Activated CD8-positive, alpha-beta memory T cell treated with anti-CD3 and anti-CD28 coated beads for 1 hour (primary cell): ENCODE measurements at places on chromosomes 3 and 15.

DNA sequence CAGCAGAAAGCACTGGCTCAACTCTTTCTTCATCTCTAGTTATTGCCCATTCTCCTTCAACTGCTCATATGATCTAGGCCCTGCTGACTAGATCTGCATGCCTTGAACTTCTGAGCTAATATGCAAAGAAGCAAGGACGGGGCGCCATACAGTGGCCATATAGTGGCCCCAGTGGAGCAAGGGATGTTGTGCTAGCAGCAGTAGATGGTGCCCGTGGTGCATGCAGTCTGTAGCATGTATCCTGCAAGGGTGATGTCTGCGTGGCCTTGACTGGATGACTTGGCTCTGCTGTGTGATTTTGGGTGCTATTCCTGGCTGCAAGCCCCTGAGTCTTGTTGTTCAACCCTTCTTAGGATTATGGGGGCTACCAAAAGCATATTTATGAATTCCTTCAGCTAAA is 12.2 kb upstream of the NMD3 start:
- DNase-seq, result no peak

DNA sequence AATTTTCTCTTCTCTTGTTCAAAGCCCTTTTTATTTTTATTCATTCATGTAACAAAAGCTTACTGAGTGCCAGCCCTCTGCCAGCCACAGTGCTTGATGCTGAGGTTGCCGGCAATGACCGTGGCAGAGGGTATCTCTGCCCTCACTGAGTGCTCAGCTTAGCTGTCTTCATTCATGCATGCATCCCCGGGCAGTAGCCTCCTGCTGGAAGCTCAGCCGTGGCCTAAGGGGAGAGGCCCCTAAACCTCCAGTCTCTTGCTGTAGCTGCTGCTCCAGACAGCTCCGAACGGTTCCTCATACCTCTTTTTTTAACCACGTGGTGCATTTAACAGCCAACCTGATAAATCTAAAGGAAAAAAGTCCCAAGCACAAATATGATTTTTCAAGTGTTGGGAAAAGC is 34.6 kb upstream of the CCDC66 start:
- DNase-seq, result no peak

GRCh38 chr3:52323526-52324295 is 7.6 kb downstream of the DNAH1 start:
- DNase-seq, result no peak

DNA sequence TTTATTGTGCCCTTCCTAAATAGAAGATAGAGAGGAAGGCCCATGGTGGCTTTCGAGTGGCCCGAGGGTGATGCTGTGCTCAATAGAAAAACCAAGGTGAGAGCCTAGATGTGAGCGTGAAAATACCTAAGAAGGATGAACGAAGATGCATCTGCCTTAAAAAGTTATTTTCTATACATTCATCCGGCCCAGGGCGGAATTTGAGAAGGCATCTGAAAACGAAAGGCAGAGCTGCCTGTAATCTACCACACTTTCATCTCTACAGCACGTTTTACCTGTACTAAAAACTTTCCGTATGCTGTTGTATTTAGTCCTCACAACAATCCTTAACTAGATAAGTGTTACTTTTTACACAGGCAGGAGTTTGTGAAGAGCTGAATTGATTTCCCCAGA is 1.4 kb downstream of the DUT start:
- no peak for DNase-seq

- DNase-seq, result no peak
Measured at GRCh38 chr3:51887620-51888019, 12.2 kb upstream of the IQCF5 start.

DNA sequence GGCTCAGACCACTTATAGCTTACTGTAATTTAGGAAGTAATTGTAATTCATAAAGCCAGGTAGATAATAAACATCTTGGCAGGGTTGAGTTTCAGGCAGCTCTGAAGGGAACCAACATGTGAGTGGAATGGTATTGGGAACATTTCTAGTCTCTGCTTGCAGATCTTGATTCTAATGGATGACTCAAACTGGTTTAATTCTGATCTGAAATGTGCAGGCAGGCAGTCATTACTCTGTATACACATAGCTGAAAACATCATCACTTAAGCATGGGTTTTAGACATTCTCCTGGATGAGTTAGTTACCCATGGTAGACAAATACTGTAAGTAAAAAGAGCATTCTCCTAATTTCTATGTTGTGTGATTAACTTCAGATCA is 317.0 kb upstream of the TPRG1 start:
- DNase-seq, result no peak

GRCh38 chr15:59298225-59298853 is 74.3 kb downstream of the MYO1E start:
- no peak for DNase-seq

DNA sequence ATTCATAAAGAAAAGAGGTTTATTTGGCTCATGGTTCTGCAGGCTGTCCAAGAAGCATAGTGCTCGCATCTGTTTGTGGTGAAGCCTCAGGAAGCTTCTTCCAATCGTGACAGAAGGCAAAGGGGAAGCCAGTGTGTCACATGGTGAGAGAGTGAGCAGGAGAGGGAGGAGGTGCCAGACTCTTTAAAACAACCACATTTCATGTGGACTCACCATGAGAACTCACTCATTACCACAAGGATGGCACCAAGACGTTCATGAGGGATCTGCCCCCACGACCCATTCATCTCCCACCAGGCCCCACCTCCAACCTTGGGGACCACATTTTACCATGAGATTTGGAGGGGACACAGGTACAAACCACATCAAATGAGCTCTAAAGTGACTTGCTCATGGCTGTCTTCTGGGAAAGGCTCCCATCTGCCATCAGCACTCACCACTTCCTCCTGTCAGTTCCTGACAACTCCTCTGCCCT is 327.3 kb upstream of the TLE3 start:
- DNase-seq, result no peak

- DNase-seq, result no peak
Measured at GRCh38 chr15:60215225-60215963, 182.4 kb downstream of the ANXA2 start.

GRCh38 chr3:107798381-107798780 is 275.6 kb downstream of the BBX start:
- DNase-seq, result no peak

- DNase-seq, result no peak
Measured at GRCh38 chr15:92845126-92845508, 55.0 kb upstream of the CHD2 start.

- DNase-seq, result no peak
Measured at GRCh38 chr3:67118635-67119034, 120.5 kb downstream of the KBTBD8 start.

DNA sequence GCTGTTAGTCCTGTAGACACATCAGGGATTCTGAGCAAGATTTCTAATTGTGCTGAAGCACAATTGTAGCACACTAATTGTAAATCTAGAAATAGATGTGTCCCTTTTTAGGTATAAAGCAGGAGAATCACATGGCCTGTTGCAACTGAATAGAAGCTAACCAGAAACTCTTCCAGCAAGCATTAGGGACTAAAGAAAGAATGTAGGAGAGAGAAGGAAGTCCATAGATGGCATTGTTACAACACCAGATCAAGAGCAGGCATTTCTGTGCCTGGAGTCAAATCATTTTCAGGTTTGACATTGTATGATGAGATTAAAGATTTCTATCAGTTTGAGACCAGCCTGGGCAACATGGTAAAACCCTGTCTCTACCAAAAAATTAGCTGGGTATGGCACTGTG is 27.4 kb downstream of the CALML4 start:
- DNase-seq, result no peak

GRCh38 chr3:145429546-145429945 is 731.4 kb downstream of the PLOD2 start:
- no peak for DNase-seq

- DNase-seq, result no peak
Measured at GRCh38 chr3:154338570-154338969, 14.3 kb upstream of the DHX36 start.

GRCh38 chr3:32886296-32886695 is 65.1 kb upstream of the CCR4 start:
- no peak for DNase-seq
